ENCODE measurements at places on chromosomes 12 and 14.

DNA sequence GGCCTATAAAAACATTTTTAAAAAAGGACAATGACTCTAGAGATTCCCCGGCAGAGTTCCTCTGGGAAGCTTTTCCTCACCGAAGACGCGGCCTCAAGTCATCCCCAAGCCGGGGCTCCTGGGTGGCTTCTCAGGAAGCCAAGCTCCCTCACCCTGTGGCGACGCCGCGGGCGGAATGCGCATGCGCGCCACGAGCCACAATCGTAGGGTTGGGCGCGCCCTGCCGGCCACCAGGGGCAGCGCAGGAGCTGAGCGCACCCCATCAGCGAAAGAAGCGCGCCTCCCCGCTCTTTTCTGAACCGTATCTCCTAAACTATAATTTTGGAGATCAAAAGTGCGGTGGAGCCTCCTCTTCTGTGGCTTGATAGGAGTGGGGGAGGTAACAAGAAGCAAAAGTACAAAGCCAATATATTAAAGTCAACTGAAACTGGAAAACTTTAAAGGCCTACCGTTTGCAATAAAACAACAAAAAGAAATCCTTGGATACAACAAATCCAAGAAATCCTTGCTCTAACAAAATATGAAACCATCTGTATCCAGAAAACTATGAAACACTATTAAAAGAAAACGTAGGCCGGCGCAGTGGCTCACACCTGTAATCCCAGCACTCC lies 17.4 kb upstream of the CHFR start:
- DNase-seq: no peak

DNA sequence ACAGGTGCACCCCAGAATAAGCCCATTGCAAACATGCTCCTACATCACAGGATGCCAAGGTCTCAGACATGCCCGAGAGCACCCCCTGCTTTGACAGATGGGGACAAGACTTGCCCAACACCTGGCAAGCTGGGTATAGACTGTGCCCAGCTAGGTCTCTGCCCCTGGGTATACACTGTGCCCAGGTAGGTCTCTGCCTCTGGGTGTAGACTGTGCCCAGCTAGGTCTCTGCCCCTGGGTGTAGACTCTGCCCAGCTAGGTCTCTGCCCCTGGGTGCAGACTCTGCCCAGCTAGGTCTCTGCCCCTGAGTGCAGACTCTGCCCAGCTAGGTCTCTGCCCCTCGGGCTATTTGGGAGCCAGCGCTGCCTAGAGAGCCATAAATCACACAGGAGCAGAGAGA lies 85.9 kb downstream of the CCDC88C start:
- DNase-seq: no peak

GRCh38 chr14:61559641-61560201 lies 135.6 kb upstream of the HIF1A start:
- DNase-seq: no peak

- DNase-seq: no peak
Observed at GRCh38 chr12:107399046-107399445, 286.6 kb upstream of the PWP1 start.

DNA sequence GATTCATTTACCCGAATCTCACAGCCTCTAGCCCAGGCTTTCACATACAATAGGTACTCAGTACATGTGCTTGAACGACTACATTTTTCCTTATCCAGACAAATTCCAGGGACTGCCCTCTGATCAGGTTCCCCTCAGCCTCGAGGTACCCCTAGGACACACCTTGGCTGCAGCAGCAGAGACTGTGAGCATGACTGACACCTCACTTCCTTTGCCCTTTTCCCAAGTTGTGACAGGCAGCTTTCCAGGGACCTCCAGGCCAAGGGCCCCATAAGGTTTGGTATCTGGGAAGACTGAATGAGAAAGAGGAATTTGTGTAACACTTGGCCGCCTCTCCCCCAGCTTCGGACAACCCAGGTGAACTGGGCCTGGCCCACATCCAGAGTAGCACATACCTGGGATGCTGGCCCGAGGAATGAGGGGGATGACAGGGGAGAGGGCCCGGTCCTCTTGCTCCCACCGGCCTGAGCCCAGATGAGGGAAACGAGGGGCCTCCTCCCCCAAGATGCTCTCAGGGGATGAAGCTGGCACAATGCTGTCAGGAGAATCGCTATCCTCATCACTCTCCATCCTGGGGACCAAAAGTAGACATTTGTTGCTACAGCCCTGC lies 10.2 kb upstream of the PRKAG1 start:
- DNase-seq: no peak

DNA sequence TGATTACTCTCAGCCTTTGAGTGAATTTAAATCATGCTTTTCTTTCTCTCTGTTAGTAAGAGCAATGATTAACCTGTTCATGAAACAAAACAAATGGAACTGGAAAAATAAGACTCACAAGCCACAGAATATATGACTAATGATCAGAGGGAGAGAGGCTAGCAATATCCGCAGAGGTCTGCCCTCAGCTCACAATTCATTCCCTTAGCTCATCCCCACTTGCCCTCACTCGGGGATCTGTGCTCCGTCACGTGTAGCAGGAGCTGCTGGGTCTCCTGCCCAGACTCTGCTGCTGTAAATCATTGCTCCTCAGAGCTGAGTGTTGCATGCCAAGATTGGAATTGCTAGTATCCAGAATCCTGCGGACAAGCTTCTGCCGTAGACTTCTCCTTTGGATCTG lies 53.1 kb upstream of the GNG2 start:
- no peak for DNase-seq

- DNase-seq: no peak
Observed at GRCh38 chr14:20350860-20351259, 7.4 kb downstream of the PARP2 start.

DNA sequence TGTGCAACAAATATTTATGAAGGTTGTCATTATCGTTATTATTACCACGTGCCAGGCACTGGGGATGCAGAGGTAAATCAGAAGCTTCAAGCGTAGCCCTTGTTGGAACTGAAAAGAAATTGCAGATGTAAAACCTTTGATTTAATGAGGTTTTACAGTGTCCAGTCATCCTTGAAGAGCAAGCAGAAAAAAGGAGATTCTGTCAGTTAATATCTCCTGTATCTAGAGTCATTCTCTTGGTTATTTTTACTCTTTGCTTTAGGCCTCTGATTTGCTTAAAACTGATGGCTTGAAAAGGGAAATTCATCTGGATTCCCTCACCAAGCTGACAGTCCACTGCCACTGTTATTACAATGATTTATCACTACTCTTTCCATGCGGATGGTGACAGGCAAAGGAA lies 179.3 kb downstream of the GALC start:
- DNase-seq: no peak

- DNase-seq: no peak
Observed at GRCh38 chr12:66571361-66571915, 107.4 kb downstream of the GRIP1 start.

GRCh38 chr12:1925684-1926006 lies 7.2 kb upstream of the CACNA2D4 start:
- no peak for DNase-seq

GRCh38 chr14:20706657-20707355 lies 18.2 kb downstream of the ANG start:
- no peak for DNase-seq

- no peak for DNase-seq
Observed at GRCh38 chr14:85087201-85087600, 442.7 kb upstream of the FLRT2 start.

DNA sequence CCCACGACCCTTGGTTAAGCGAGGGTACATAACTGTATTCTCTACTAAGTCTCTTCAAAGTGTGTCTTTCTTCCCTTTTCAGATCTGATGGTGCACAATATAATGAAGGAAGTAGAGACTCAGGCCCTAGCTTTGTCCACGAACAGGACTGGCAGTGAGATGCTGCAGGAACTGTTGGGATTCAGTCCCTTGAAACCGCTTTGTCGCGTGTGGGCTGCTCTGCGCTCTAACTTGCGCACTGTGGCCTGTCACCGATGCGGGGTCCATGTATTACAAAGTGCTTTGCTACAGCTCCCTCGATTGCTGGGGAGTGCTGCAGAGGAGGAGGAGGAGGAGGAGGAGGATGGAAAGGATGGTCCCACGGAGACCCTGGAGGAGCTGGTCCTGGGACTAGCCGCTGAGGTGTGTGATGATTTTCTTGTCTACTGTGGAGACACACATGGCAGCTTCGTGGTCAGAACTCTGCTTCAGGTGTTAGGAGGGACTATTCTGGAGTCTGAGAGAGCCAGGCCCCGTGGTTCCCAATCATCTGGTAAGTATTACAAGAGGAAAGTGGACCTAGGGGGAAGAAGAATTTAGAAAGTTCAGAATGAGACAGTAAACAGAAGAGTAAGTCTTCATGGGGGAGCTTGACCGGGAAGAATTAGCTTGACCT lies 803 bp downstream of the NOP9 start:
- DNase-seq: no peak

- DNase-seq: no peak
Observed at GRCh38 chr12:27610374-27610773, 85.9 kb upstream of the REP15 start.

DNA sequence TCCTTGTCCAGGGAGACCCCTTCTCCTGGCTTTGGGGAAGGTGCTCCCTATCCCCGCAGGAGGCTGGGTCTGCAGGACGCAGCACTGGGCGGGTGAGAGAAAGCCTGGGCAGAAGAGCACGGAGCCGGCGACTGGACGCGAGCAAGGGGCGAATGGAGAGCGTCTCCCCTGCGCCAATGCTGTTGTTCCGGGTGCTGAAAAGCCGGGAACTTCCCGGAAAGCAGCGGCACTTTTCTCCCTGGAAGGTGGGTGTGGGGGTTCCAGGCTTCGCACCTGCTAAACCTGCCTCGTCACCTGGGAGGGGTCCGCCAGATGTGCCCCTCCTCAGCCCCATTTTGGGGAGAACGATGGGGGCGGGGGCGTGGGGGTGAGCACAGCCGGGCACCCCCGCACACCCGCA lies 417.1 kb upstream of the TMTC1 start:
- no peak for DNase-seq

DNA sequence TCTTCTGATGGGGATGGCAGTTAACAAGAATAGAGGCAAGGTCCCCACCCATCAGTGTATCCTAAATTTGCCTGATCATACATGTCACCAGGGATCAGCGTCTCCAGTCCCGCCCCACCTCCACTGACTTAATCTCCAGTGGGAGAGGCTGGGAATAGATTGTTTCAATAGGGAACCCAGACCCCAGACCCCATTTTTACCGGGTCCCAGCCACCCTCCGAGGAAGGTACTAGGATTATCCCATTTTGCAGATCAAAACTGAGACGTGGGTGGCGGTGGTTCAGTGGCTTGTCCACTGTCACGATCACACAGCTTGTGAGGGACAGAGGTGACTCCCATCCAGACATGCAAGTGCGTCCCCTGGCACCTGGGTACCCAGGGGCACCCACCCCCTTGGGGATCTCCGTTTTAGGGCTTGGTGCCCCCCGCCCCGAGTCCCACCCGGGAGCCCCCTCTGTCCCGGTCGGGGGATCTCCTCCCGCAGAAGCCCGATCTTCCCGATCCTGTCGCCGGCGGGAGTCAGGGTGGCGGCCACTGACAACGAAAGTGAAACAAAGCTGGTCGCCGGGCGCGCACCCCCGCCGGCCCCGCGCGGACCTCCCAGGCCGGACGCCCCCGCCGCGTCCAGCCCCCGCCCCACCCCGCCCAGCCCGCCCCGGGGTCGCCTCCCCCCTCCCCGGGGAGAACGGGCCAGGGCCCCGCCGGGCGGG lies 523 bp downstream of the WSB2 start:
- DNase-seq: no peak

- no peak for DNase-seq
Observed at GRCh38 chr14:24838945-24839616, 205.1 kb upstream of the GZMB start.

DNA sequence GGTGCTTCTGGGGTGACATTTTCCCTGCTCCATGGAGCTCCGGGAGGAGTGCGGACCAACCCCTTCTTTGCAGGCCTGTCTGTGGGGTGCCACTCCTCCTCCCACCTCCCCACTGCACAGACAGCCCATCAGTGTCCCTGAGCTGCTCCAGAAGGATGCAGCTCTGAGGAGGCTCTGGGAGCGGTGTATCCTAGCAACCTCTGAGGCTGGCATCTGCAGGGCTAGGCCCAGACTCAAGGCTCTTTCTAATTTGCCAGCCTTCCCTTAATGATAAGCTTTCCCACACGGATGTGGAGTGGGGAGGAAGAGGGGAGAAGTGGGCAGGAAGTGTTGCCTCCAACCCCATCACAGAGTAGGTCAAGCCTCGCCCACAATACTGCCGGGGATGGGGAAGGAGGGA lies 59.7 kb downstream of the CALM1 start:
- DNase-seq: no peak

DNA sequence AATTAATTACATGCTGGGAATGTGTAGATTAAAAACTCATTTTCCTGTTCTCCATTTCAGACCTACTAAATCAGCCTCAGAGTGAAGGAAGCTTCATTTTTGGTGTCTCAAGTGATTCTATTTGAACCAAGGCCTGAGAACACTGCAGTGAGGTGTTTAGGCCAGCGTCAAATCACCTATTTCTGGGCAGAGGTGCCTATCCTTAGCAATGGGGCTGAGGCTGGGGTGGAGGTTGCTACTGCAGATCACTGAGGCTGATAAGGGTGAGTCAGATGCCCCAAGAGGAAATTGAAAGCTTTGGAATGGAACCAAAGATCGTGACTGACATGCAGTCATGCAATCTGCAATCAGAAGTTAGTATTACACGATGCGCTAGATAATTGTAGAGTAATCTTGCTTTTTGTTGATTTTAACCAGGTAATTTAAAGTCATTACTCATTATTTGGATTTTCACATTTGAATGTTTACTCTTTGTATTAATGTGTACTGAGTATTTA lies 4.4 kb downstream of the TXNRD1 start:
- DNase-seq: peak; percentile 69

DNA sequence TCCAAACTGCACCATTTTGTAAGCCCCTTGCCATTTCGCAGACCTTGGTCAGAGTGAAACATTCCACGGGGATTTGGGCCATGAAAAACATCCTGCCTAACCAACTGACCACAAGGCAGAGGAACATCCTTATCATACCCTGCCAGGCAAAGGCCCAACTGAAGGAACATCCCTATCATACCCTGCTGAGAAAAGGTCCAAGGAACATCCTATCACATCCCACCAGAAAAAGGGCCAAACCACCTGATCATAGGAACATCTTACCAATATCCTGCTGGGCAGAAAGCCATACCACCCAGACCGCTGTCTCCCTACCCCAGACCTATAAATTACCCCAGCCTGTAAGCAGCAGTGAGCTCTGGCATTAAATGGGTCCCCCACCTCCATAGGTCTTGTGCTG lies 19.4 kb upstream of the LRRC9 start:
- no peak for DNase-seq

DNA sequence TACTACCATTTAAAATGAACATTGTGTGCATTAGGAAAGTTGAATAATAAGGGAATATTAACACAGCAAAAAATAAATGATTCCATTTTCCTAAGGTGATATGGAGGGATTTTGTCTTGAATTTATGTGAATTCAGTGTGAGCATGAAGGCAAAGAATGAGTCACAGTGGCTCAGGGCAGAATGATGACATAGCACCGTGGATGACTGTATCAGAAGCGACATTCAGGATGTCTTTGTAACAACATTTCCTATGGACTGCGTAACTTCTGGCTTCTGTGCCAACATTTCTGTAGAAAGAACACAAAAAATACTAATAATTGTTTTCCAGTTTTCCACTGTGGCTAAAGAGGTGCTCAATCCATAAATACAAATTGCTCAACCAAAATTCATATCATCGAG lies 54.6 kb downstream of the TTC8 start:
- DNase-seq: peak; percentile 84

Data from pulmonary artery endothelial cell (primary cell).